Fibroblast of lung (primary cell): ENCODE measurements at places on chromosomes 5 and 9.

- no peak overlapping the region for H3K4me3 ChIP-seq
- no peak for DNase-seq
- H3K36me3 ChIP-seq: no peaks in the 10 kb centered on the region
- H3K4me1 ChIP-seq: no peaks in the 10 kb centered on the region
- H3K27me3 ChIP-seq: no peaks in the 10 kb centered on the region
Observed at GRCh38 chr5:178902849-178903248, 7.1 kb downstream of the ZFP2 start.

DNA sequence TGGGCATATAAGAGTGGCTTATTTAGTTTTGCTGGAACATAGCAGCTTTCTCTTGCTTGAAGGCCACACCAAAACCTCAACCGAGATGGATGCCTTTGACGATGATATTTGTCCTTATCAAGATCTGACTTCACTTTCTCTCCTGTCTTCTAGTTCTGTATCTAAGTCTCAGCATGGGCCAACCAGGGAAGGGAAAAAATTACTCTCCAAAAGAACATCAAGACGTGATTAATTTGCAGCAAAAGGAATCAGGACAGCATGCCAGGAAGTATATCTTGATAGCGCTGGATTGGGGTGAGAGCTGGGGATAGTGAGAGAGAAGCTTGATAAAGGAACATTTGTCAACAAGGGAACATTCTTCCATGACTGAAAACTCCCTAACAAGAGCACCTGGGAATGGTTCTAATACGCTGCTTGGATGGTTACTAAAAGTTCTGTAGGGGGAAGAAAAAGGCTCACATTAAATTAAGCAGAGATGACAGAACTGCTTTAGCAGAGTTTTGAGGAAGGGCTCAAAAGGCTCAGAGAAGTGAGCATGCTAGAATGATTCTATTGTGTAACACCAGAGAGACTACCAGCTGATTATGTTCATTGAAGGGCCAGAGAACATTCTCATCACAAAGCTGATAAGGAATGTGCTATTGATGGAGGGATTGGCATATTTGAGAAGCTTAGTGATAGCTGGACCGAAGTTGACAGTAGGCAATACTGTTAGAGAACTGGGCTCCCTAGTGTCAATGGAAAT lies 21.6 kb upstream of the ANXA1 start:
- H3K36me3 ChIP-seq: no peaks in the 10 kb centered on the region
- peaks cover 3% of the 10 kb centered on the region for H3K4me1 ChIP-seq
- no peak for DNase-seq
- H3K27me3 ChIP-seq: no peaks in the 10 kb centered on the region
- no peak overlapping the region for H3K4me3 ChIP-seq
- H3K27ac ChIP-seq: no peak overlapping the region

DNA sequence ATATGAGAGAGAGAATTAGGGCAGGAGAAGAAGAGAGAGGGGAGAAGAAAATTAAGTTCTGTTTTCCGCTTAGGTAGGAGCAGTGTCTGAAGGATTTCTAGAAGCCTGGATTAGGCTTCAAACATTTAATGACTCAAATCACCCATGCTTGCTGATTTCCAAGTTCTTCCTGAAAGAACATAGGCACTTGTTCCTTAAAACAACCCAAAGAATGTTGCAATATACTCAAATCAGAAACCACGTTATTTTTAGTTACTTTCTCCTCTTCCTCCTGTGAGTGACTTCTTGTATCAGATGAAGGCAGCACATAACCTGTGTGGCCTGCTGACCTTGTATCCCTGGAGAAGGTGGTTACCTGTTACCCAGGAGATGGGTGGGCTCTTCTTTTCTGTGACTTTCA lies 351.5 kb upstream of the KLF4 start:
- no peak for DNase-seq
- no peaks in the 10 kb centered on the region for H3K36me3 ChIP-seq
- no peak overlapping the region for H3K27ac ChIP-seq
- H3K4me3 ChIP-seq: no peak overlapping the region
- no peaks in the 10 kb centered on the region for H3K4me1 ChIP-seq

DNA sequence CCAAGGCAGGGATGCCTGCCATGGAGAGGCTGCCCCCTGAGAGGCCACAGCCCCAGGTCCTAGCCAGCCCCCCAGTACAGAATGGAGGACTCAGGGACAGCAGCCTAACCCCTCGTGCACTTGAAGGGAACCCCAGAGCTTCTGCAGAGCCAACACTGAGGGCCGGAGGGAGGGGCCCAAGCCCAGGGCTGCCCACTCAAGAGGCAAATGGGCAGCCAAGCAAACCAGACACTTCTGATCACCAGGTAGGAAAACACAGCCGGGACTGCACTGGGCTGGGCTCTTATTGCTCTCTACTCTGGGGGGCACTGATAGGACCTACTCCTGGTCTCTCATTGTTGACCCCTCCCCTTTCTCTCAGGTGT lies 3.2 kb downstream of the RELL2 start:
- H3K4me3 ChIP-seq: no peak overlapping the region
- no peaks in the 10 kb centered on the region for H3K27me3 ChIP-seq
- no peak for DNase-seq

DNA sequence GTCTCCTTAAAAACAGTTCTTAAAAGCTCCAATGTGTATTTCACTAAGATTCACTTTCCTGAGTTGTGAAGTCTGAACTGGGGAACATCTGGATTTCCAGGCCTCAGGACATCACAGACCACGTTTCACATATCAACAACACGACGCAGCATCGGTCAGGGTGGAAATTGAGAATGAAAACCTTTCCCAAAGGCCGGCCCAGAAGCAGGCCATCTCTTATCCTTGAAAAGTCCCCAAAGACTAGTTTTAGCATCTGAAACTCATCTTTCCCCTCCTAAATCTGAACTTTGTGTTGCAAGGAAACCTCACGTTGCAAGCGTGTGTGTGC lies 96.4 kb upstream of the COL5A1 start:
- no peaks in the 10 kb centered on the region for H3K27me3 ChIP-seq
- peaks cover 11% of the 10 kb centered on the region for H3K4me1 ChIP-seq
- peak overlapping the region; percentile 74 for H3K27ac ChIP-seq
- DNase-seq: peak; percentile 34

GRCh38 chr5:67243349-67243748 lies 46.8 kb upstream of the CD180 start:
- peak; percentile 65 for DNase-seq
- no peaks in the 10 kb centered on the region for H3K27me3 ChIP-seq
- H3K27ac ChIP-seq: no peak overlapping the region
- no peaks in the 10 kb centered on the region for H3K36me3 ChIP-seq
- H3K4me3 ChIP-seq: no peak overlapping the region

GRCh38 chr9:113649054-113649453 lies 185.5 kb downstream of the RGS3 start:
- H3K27ac ChIP-seq: no peak overlapping the region
- no peaks in the 10 kb centered on the region for H3K36me3 ChIP-seq
- no peak overlapping the region for H3K4me3 ChIP-seq
- peak; percentile 33 for DNase-seq
- peaks cover 4% of the 10 kb centered on the region for H3K4me1 ChIP-seq

DNA sequence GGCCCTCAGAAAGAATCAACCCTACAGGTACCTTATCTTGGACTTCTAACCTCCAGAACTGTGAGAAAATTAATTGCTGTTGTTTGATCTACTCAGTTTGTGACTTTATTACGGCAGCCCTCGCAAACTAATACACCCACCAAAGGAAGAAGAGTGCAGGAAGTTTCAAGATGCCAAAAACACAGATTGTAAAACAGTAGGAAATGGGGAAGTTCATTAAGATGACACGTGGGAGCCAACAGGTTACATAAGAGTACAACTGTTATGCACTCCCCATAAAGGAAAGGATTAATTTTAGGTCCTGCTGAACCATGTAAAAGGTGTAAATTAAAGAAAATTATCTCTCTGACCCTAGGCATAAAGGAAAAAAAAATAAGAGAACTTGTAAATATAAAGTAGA lies 294.3 kb downstream of the EPB41L4A start:
- H3K27me3 ChIP-seq: no peaks in the 10 kb centered on the region
- no peaks in the 10 kb centered on the region for H3K36me3 ChIP-seq
- no peaks in the 10 kb centered on the region for H3K4me1 ChIP-seq
- no peak overlapping the region for H3K4me3 ChIP-seq
- no peak for DNase-seq

- no peaks in the 10 kb centered on the region for H3K27me3 ChIP-seq
- peak; percentile 79 for DNase-seq
- no peak overlapping the region for H3K4me3 ChIP-seq
- no peak overlapping the region for H3K27ac ChIP-seq
Observed at GRCh38 chr5:7878381-7878873, 9.5 kb downstream of the MTRR start.

- no peak overlapping the region for H3K4me3 ChIP-seq
- DNase-seq: no peak
- H3K27me3 ChIP-seq: peaks cover 5% of the 10 kb centered on the region
Observed at GRCh38 chr9:29212397-29213387, 1639.4 kb upstream of the C9orf72 start.

DNA sequence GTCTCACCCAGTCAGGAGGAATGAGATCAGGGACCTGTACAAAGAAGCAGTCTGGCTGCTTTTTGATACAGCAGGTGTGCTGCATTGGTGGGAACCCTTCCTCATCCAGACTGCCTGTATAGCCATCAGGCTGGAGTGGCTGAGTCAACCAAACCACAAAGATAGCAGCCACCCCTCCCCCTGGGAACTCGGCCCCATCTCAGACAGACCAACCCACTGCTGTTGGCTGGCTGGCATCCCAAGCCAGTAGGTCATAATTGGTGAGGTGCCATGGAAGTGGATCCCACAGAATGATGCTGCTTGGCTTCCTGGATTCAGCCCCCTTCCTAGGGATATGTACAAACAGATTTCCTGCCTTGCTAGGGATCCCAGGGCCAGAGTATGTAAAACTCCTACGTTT lies 60.9 kb downstream of the YTHDC2 start:
- peak; percentile 98 for DNase-seq
- no peaks in the 10 kb centered on the region for H3K36me3 ChIP-seq
- H3K4me1 ChIP-seq: peaks cover 3% of the 10 kb centered on the region
- H3K4me3 ChIP-seq: no peak overlapping the region
- no peaks in the 10 kb centered on the region for H3K27me3 ChIP-seq

GRCh38 chr5:72552041-72552557 lies 44.9 kb upstream of the ZNF366 start:
- H3K27ac ChIP-seq: no peak overlapping the region
- H3K36me3 ChIP-seq: no peaks in the 10 kb centered on the region
- no peak overlapping the region for H3K4me3 ChIP-seq

DNA sequence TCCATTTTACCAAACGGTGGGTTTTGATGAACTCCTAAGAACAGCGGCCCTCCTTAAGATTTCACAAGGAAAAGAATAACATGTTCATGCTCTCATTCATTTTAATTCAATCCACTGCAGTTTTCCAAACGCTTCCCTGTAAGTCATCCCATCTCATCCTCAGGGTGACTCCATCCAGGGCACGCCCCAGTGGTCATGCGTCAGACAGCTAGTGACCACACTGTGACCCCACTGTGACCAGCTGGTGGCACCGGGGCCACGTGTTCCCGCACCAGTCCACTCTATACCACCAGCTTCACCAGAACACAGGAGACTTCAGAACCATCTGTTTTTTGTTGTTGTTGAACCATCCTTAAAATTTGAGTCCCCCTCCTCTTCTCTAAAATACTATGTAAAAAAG lies 14.3 kb downstream of the ATPSCKMT start:
- no peaks in the 10 kb centered on the region for H3K36me3 ChIP-seq
- H3K4me3 ChIP-seq: no peak overlapping the region
- H3K27ac ChIP-seq: no peak overlapping the region
- H3K27me3 ChIP-seq: no peaks in the 10 kb centered on the region
- peaks cover 15% of the 10 kb centered on the region for H3K4me1 ChIP-seq
- DNase-seq: peak; percentile 43

GRCh38 chr5:154756868-154757813 lies 2.0 kb downstream of the LARP1 start:
- H3K4me3 ChIP-seq: peak overlapping the region; percentile 94
- peak; percentile 46 for DNase-seq
- no peaks in the 10 kb centered on the region for H3K27me3 ChIP-seq

- no peaks in the 10 kb centered on the region for H3K36me3 ChIP-seq
- no peak within 1 kb of the TSS for H3K27ac ChIP-seq
- no peaks in the 10 kb centered on the region for H3K4me1 ChIP-seq
Observed at GRCh38 chr5:50440651-50441492, at the start of gene EMB. Gene EMB (minus strand): TSS chr5:50441288. CDS start chr5:50441151, 137 bp downstream.

DNA sequence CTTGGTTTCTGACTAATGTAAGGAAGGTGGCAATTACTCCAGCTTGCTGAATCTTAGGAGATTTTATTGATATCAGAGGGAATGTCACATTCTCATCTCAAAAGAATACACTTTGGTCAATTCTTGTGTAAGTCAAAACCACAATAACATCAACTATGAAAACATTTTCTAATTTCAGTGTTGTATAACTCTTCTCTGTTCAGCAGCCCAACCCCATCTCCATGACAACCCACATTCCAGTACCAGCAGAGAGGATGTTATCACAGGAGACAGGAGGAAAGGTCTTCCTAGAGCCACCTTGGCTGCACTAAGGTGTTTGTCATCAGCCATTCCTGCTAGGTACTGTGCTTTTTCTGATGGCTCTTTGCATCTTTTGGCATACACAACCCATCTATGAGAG lies 529.1 kb upstream of the BRINP1 start:
- no peaks in the 10 kb centered on the region for H3K36me3 ChIP-seq
- no peaks in the 10 kb centered on the region for H3K27me3 ChIP-seq
- H3K4me1 ChIP-seq: no peaks in the 10 kb centered on the region
- H3K27ac ChIP-seq: no peak overlapping the region
- no peak for DNase-seq
- H3K4me3 ChIP-seq: no peak overlapping the region

DNA sequence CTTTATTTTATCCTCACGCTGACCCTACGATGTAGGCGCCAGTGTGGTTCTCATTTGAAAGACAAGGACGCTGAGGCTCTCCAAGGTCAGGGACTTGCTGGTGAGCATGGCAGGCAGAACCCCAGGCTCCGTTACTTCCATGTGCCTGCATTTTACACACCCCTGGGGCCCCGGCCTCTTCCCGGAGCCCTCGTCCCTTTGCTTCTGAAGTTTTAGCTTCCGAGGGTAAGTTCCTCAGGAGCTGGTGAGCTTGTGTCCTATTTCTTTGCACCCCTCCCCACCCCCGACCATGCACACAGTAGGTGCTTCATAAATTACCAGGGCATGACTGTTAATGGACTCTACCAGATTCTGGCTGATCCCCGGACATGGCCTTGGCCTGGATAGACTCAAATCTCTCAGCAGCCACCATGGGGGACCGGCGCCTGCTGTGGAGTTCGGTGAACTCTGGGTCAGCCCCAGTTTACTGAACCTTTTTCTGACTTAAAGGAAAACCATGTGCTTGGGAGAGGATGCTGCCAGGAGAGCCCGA lies 59.3 kb upstream of the RNU6ATAC start:
- H3K36me3 ChIP-seq: no peaks in the 10 kb centered on the region
- peaks cover 2% of the 10 kb centered on the region for H3K4me1 ChIP-seq
- DNase-seq: no peak
- H3K27me3 ChIP-seq: no peaks in the 10 kb centered on the region
- H3K4me3 ChIP-seq: no peak overlapping the region
- H3K27ac ChIP-seq: no peak overlapping the region
